Smooth muscle cell of the pulmonary artery (primary cell): ENCODE measurements at places on chromosomes 1 and 21. TPM values are rescaled to one million over a fixed set of nuclear protein-coding genes. Genes with fewer than 3 reads are reported as not detected.

FNDC5 gene
- total RNA-seq, result 1.2 and 1.4 TPM in 2 replicates

RIPK4 gene
- 3.3 and 15.0 TPM in 2 replicates for total RNA-seq

FAM110D gene
- not detected in 2 replicates for total RNA-seq

CDK18 gene
- total RNA-seq, result 6.4 and 11.1 TPM in 2 replicates

PRMT2 gene
- total RNA-seq, result 180 and 198 TPM in 2 replicates

CD1D gene
- total RNA-seq, result 0.20 and 0.59 TPM in 2 replicates

CFHR5 gene
- not detected in 2 replicates for total RNA-seq

RPE65 gene
- not detected in 2 replicates for total RNA-seq

C1orf94 gene
- total RNA-seq, result 0.07 TPM in 1 of 2 replicates, not detected in the other

MYOM3 gene
- 0.13 and 0.17 TPM in 2 replicates for total RNA-seq

LIPI gene
- not detected in 2 replicates for total RNA-seq

LRRC7 gene
- 0.07 TPM in 1 of 2 replicates, not detected in the other for total RNA-seq

FCAMR gene
- total RNA-seq, result not detected in 2 replicates

SH3BGR gene
- total RNA-seq, result 5.3 and 6.0 TPM in 2 replicates

HMCN1 gene
- 151 and 193 TPM in 2 replicates for total RNA-seq

SRM gene
- total RNA-seq, result 37.7 and 57.2 TPM in 2 replicates

SPRR5 gene
- total RNA-seq, result not detected in 2 replicates

MARK1 gene
- 1.2 and 2.0 TPM in 2 replicates for total RNA-seq

CBR3 gene
- 4.8 and 5.8 TPM in 2 replicates for total RNA-seq

C8B gene
- total RNA-seq, result not detected in 2 replicates

IVL gene
- not detected in 2 replicates for total RNA-seq

GNAT2 gene
- 0.30 and 0.33 TPM in 2 replicates for total RNA-seq

CSF1 gene
- 53.5 and 61.1 TPM in 2 replicates for total RNA-seq

LCE3E gene
- total RNA-seq, result not detected in 2 replicates

TDRD5 gene
- not detected in 2 replicates for total RNA-seq

INKA2 gene
- 6.6 and 51.3 TPM in 2 replicates for total RNA-seq

MPL gene
- total RNA-seq, result not detected in 2 replicates

GBP1 gene
- total RNA-seq, result 12.4 and 15.1 TPM in 2 replicates

OR2T3 gene
- not detected in 2 replicates for total RNA-seq

RUNX3 gene
- total RNA-seq, result 0.36 TPM in 1 of 2 replicates, not detected in the other

RCC1 gene
- 45.9 and 47.2 TPM in 2 replicates for total RNA-seq

ATF3 gene
- total RNA-seq, result 6.6 and 12.6 TPM in 2 replicates

GPR137B gene
- 15.8 and 16.3 TPM in 2 replicates for total RNA-seq

SPRR2D gene
- total RNA-seq, result not detected in 2 replicates

FCMR gene
- 0.13 TPM in 1 of 2 replicates, not detected in the other for total RNA-seq

S100B gene
- 0.40 and 1.4 TPM in 2 replicates for total RNA-seq
